ENCODE measurements at places on chromosomes 1 and 21.
A peak's percentile ranks its signal among the peaks of the same experiment; 100 is the strongest.

DNA sequence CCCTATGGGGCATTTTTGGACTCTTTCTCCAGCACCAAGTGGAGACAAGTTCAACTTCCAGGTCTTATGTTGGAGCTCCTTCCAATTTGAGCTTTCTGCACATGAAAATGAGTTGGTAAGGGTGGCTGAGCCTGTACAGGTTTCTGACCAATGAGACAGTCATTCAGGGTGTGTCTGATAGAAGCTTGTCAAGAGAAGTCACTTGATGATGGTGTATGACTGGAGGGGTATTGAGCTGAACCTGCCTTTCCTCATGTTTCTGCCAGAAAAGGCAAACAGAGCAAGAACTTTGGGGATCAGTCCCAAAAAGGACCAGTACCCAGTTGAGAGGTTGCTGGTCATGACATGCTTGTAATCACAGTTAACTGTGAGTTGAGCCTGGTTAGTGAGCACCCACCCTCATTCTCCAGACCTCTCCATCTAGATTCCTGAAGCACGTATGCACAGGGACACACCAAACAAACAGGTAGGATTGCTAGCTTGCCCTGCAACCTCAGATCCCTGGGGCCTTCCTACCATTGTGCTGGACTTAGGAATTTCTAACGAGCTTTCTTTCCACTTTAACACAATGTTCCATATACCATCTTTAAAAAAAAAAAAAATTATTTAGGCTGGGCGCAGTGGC is 26.6 kb downstream of the FAM89A start:
- DNase-seq = no peak

GRCh38 chr1:56922070-56922469 is 43.7 kb downstream of the C8B start:
- DNase-seq = no peak

DNA sequence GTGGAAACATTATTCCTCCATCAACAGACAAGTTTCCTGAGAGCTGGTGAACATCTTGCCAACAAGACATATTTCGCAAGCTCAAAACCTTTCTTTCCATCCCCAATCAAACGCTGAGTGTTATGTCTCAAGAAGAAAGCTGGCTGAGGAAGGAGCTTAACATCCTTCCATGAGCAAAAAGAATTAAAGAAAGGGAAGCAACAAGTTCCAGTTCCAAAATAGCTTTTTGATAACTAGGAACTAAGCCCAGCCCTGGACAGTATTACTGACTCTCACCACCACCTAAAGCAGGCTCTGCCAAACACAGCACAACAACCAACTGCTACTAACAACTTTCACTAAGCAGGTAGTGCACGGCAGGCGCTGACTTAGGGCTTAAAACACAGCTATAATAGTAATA is 50.2 kb downstream of the CAPZB start:
- DNase-seq = no peak

DNA sequence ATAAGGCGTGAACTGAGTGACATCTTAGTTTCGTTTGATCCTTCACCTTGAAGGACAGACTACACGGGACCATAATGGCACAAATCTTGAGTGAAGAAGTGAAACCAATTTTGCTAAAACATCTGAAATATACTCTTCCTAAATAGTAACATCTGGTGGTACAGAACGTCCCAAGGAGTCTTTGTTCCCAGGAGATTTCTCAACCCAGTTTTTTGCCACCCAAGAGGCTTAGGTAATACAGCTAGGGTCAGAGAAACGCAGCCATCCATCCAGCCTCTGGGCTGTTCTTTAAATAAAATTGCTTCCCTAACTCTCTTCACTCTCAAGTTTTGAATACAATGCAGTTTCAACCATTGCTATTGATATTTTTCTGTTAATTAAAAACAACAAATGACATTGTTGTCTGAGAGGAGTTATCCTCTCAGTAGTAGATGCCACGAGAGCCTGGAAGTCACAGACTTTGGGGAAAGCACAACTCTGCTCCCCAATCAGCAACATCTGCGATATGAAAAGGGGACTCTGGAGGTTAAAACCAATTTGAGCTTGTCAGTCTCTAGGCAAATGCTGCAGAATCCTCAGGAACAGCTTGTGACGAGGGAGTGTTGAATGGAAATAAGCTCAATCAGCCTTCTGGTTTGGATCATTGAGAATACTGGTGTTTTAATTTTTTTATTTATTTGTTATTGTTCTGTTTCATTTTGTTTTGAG is 394.3 kb upstream of the ADGRL2 start:
- DNase-seq = no peak

DNA sequence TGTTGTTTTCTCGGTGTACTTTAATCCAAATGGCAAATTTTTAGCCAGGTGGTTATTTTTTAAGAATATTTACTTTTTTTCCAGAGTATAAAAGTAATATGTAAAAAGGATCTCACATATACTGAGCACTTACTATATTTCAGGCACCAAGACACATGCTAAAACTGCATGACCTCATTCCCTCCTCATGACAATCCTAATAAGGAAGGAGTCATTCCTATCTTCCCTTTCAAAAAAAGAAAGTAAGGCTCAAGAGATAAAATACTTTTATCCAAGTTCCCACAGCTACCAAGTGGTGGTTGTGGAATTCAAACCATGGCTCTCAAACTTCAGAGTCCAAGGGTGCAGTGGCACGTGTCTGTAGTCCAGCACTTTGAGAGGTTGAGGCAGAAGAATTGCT is 19.4 kb downstream of the ATP2B4 start:
- no peak for DNase-seq

GRCh38 chr21:33021667-33022066 is 4.1 kb upstream of the OLIG2 start:
- no peak for DNase-seq

DNA sequence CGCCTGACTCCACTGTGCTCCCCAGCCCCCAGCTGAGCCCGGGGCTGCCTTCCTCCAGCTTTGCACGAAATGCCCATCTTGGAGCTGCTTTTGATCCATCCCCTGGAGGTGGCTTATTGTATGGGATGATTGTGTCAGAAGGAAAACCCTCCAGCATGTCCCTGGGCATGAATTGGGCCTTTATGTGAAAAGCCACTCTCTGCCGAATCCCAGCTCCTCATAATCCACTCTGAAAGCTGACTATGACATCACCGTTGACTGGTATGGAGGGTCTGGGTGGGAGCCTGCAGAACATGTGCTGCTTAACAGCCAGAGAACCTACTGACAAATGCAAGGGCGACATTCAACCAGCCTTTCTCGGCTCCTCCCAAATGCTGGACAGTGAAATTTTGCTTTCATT is 74.6 kb downstream of the NENF start:
- no peak for DNase-seq

- no peak for DNase-seq
These were observed 745.6 kb upstream of the CXADR start for GRCh38 chr21:16767201-16767600.

DNA sequence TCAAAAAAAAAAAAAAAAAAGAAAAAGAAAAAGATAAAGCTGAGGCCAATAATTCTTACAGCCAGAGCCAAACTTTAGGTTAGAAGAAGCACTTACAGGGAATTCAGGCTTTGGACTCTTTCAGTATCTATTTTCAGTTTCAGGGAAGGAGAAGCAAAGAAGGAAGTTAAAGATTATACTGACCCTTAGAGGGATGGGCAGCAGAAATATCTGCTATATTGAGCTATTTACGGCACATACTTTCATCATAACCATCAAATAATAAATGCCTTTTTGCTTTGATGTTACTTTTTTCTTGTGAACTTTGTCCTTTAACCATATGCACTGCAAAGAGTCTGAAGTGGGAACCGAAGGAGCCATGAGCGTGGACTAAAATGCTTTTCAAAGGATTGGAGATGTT is 42.0 kb downstream of the TM2D1 start:
- no peak for DNase-seq

- no peak for DNase-seq
These were observed 88.0 kb upstream of the WLS start for GRCh38 chr1:68320349-68320748.

- peak; percentile 52 for DNase-seq
These were observed 31.0 kb downstream of the SLC45A1 start for GRCh38 chr1:8348777-8349472.

GRCh38 chr1:18727956-18728355 is 97.3 kb downstream of the PAX7 start:
- DNase-seq = no peak

Data from SJSA1 (cell line).